ENCODE measurements at places on chromosomes 13 and 19.
A peak's percentile ranks its signal among the peaks of the same experiment; 100 is the strongest.

GRCh38 chr13:101325423-101325822, 90.9 kb downstream of the NALCN start:
- DNase-seq = no peak

- no peak for DNase-seq
Measured at GRCh38 chr13:43397111-43397510, 373.7 kb downstream of the DNAJC15 start.

GRCh38 chr13:34410678-34411077, 531.4 kb upstream of the NBEA start:
- DNase-seq = no peak

GRCh38 chr19:55545443-55545842, at the start of gene SBK3:
Gene SBK3 (minus strand): TSS chr19:55545543. CDS start chr19:55545543, 0 bp downstream.
- DNase-seq = no peak

DNA sequence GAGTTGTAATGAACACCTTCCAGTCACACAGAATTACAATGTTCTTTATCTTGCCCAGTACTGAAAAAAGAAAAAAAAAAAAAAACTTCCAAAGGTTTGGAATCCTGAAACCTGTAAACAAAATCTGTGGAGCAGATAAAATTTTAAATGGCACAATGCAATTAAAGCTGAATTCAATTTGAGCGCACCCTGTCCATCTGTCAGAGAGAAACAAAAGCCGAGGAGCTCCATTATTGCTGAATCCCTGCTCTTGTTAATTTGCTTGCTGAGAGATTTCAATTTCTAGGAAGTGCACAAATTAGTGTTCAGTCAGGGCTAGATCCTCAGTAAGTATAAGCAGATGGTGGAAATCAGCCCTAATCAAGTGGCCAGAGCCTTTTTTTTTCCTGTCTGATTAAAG, 65.2 kb downstream of the DACH1 start:
- DNase-seq = no peak

DNA sequence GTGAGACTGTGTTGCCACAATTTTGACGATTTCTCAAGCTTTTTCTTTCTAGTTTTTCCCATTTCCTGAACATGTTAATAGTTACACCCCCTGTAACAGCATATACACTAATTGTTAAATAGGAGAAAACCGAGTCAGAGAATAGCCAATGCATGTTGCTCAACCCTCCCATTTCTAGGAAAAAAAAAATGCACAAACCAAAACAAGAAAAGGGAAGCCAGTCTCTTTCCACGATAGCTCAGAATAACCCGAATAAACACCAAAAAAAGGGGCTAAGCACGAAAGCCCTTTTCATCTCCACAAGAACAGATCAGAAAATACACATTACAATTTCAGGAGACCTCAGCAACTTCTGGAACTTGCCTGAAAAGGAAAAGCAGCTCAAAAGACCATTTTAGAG, 16.3 kb downstream of the LATS2 start:
- DNase-seq = no peak

GRCh38 chr19:41998246-41999020, 4.4 kb upstream of the ATP1A3 start:
- DNase-seq = no peak

DNA sequence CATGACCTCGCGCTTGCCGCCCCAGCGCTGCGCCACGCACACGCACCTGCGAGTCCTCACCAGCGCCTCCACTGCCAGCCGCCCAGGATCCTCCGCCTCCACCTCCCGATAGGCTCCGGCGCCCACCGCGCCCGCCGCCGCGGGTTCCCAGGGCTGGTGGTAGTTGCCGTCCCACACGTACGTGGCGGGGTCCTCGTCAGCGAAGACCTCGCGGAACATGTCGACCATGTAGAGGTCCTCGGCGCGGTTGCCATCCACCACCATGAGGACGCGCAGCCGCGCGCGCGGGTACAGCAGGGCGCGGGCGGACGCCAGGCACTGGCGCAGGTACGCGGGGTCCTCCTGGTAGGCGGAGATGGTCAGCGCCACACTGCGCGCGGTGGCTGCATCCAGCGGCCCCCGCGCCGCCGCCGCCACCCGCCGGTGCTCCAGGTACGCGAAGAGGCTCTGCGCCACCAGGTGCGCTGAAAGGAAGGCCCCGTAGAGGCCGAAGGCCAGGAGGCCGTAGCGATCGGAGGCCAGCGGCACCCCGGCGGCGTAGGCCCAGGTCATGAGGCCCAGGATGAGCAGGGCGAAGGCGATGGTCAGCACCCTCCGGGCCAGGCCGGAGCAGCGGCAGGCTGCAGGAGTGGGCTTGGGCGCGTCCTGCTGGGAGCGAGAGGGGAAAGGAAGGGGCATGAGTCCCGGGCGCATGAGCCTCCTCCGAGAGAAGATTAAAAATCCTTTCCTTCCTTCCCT, 4.4 kb downstream of the HAS1 start:
- DNase-seq = no peak

DNA sequence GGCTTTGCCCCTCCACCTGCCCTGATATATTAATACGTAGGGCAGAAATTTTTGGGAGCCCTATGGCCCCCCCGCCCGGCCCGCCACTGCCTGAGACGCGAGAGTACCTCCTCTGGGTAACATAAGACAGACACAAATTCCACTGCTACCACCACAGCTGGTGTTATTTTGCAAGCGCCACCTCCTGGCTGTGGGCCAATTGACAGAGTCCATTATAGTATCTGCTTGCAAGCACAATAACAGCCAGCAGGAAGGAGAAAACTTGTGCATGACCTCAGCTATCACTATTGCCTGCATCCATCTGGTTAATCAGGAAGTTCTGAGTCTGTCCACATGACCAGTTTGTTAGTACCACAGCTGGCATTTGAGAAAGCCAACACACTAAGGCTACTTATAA, 25.3 kb upstream of the OR10H2 start:
- DNase-seq = peak; percentile 41
